ENCODE measurements at places on chromosomes 12 and 14. TPM values are rescaled to one million over a fixed set of nuclear protein-coding genes. Genes with fewer than 3 reads are reported as not detected.

IPO4 gene
- 73.7 TPM for total RNA-seq

KRT2 gene
- not detected for total RNA-seq

TAMALIN gene
- total RNA-seq = 6.4 TPM

GDF3 gene
- not detected for total RNA-seq

ARHGAP9 gene
- total RNA-seq = 101 TPM

CS gene
- 197 TPM for total RNA-seq

LRP1 gene
- total RNA-seq = 1.8 TPM

LAG3 gene
- total RNA-seq = 88.2 TPM

OR4E2 gene
- total RNA-seq = not detected

DNA sequence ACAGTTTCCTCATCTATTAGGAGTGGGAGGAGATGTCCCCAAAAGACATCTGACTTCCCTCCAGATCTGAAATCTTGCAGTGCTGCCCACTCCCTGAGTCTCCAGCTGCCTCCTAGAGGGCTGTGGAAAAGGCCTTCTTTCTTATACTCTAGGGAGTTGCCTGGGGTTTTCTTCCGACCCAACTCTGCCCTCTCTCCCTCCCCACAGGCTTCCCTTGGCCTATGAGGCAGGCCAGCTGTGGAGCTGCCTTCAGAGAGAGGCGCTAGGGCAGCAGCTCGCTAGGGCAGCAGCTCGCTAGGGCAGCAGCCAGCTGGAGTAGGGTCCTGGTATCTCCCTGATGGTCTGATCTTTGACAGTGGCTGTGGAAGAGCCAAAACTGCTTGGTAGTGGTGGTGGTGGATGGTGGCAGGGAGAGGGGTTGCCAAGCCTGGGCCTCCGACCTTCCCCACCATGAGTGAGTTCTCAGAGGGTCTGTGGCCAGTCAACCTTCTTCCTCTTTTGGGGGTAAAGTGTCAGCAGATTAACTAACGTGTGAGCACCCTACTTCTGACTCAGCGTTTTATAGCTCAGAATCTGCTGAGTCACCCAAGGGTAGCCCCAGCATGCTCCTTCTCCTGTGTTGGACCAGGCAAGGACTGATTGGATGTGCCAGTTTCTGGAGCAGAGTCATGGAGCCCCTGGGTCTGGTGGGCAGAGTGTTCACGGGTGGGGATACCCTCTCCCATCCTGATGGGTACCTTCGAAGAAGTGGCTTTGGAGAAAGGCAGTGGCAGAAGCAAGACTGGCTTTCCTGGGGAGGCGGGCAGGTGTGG, 2.3 kb downstream of the SLC48A1 start:
- H3K4me1 ChIP-seq = peaks cover 37% of the 10 kb centered on the region
- H3K4me3 ChIP-seq = peak overlapping the region; percentile 4
- no peaks in the 10 kb centered on the region for H3K27me3 ChIP-seq
- no peak overlapping the region for H3K27ac ChIP-seq
- H3K36me3 ChIP-seq = no peaks in the 10 kb centered on the region
- DNase-seq = no peak

- DNase-seq = no peak
- no peak overlapping the region for H3K4me3 ChIP-seq
- no peaks in the 10 kb centered on the region for H3K36me3 ChIP-seq
- no peaks in the 10 kb centered on the region for H3K27me3 ChIP-seq
These were observed 145.4 kb downstream of the TMTC2 start for GRCh38 chr12:82832096-82832495.

DNA sequence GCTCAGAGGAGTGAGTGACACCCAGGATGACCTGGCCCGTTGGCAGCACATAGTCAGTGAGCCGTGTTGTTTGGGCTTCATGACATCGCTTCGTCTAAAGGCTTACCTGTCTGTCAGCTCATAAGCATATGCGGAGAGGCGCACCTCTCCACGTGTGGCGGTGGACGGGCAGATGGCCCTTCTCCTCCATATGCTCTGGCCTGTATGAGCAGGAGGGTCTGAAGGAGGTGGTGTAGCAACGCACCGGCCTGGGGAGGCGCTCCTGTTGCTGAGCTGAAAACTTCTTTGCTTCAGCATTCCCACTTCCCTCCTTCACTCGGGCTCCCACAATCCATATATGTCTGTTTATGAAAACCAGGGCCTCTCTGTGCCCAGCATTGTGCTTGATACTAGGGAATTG, 186.1 kb downstream of the TSPAN9 start:
- H3K36me3 ChIP-seq = no peaks in the 10 kb centered on the region
- no peaks in the 10 kb centered on the region for H3K27me3 ChIP-seq
- H3K4me3 ChIP-seq = no peak overlapping the region
- no peak for DNase-seq

DNA sequence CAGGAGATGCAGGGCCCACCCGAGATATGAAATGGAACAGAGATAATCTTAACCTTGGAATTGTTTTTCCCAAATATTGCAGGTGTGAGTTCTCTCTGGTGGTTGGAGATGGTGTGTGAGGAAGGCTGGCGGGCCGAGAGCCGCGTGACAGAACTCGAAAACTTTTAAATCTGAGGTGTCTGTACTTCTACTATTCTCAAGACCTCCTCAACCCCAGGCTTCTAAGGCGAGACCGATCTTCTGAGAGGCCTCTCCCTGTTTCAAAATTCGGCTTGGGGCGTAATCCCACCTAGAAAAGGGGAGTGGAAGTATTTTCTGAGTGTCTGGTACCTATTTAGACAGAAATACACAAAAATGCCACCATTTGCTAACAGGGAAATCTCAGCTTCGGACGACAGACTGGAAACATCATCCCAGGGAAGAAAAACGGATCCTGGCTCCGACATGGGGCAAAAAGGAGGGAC, 611 bp downstream of the SARNP start:
- peaks cover 50% of the 10 kb centered on the region for H3K4me1 ChIP-seq
- DNase-seq = no peak
- H3K4me3 ChIP-seq = no peak overlapping the region
- H3K36me3 ChIP-seq = peaks cover 37% of the 10 kb centered on the region
- H3K27me3 ChIP-seq = no peaks in the 10 kb centered on the region
- H3K27ac ChIP-seq = no peak overlapping the region

DNA sequence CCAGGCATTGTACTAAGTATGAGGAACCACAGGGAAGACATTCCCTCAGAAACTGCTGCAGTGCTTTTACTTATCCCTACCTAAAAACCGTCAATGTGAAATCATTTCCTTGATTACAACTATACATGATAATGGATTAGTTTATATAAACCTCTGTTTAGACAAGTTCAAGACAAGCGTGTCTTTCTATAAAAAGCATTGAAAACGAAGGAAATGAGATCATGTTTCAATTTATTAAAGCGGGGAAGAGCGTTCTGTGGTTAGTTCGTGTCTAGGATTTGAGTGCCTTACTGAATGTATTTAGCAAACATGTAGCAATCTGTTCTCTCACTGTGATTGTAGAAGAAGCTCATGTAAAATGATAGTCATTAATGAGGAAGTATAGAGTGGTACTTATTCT, 37.5 kb downstream of the GALC start:
- no peak overlapping the region for H3K27ac ChIP-seq
- no peak overlapping the region for H3K4me3 ChIP-seq
- H3K36me3 ChIP-seq = peaks cover 16% of the 10 kb centered on the region

DNA sequence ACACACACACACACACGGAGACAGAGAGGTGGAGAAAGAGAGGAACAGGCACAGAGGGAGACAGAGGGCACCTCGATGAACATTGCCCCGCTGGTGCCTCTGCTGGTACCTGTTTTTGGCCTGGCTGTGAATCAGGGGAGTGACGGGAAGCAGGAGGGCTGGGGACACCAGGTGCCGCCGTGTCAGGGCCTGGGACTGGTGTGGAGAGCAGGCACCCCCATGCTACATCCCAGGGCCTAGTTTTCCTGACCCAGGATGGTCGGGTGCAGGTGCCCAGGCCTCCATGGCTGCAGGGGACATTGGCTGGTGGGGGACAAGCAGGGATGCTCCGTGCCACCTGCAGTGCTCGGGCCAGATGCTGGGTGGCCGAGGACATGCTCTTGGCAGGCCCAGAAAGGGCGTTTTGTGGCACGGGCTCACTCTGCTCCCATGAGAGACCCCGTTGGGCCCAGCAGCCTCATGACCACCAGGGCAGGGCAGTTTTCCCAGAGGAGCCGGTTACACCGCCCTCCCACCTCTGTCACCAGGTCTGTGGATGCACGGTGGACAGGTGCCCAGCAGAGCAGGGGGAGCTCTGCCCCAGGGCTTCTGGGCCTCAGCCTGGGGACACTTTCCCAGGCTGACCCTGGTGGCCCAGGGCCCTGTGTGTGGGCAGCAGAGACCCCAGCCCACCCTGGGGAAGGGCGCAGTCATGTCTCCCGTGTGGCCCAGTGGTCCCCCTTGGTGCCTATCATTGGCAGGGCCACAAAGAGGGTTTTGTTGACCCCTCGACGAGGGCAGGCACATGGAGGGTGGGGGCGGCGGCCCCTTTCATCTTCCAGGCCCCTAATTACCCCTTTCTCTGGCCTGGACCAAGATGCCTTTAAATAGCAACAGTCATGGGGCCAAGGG, 207.5 kb upstream of the RTL1 start:
- no peaks in the 10 kb centered on the region for H3K4me1 ChIP-seq
- no peak overlapping the region for H3K4me3 ChIP-seq
- H3K27me3 ChIP-seq = no peaks in the 10 kb centered on the region

GRCh38 chr12:101915841-101916240, 38.5 kb downstream of the DRAM1 start:
- peaks cover 2% of the 10 kb centered on the region for H3K4me1 ChIP-seq
- no peak for DNase-seq
- no peaks in the 10 kb centered on the region for H3K36me3 ChIP-seq

GRCh38 chr14:54659365-54659764, 92.4 kb downstream of the SAMD4A start:
- H3K27ac ChIP-seq = no peak overlapping the region
- no peak for DNase-seq

GRCh38 chr14:68444449-68445168, 348.3 kb downstream of the ZFP36L1 start:
- H3K4me1 ChIP-seq = peaks cover 3% of the 10 kb centered on the region
- no peaks in the 10 kb centered on the region for H3K27me3 ChIP-seq
- H3K27ac ChIP-seq = no peak overlapping the region

DNA sequence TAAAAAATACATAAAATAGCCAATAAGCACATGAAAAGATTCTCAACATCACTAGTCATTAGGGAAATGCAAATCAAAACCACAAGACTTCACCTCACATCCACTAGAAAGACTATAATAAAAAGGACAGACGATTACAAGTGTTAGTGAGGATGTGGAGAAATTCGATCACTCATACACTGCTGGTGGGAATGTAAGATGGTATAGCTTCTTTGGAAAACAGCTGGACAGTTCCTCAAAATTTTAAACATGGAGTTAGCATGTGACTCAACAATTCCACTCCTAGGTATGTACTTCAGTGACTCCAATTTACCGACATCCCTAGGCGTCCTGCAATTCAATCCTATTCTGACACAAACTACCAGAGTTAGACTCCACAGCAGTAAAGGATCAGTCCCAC, 13.7 kb downstream of the TRIM9 start:
- no peak for DNase-seq
- no peak overlapping the region for H3K4me3 ChIP-seq

DNA sequence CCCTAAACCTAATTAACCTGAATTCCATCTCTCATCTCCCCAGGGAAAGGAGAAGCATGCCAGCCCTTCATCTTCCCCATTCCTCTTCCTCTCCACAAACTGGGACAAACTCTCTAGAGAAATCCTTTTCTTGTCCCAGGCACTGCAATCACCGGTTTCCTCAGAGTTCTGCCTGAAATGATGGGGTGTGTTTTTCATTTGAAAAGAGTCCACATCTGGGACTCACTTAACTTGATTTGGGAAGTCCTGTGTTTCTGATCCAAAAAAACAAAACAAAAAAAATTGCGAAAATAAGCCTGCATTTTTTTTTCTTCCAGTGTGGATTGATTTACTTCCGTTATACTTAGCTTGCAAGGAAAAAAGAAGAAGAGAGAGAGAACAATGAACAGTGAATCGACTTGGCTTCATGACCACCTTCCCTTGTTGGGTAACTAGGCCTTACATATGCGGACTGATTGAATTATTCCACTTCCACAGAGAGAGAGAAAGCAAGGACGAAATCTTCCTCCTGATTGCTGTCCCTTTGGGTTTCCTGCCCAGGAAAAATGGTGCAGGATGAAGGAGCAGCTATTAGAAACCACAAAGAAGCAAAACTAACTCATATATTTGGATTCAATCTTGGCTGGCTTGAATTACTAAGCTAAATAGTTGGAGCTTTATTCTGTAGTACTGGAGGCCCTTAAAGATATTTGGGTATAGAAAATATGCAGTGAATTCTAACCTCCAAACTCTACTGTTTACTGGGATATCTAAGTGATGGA, 506.2 kb upstream of the TBX3 start:
- H3K4me3 ChIP-seq = no peak overlapping the region
- DNase-seq = no peak
- no peak overlapping the region for H3K27ac ChIP-seq
- H3K27me3 ChIP-seq = no peaks in the 10 kb centered on the region
- H3K4me1 ChIP-seq = no peaks in the 10 kb centered on the region

- no peaks in the 10 kb centered on the region for H3K27me3 ChIP-seq
- no peak overlapping the region for H3K4me3 ChIP-seq
- DNase-seq = no peak
- no peak overlapping the region for H3K27ac ChIP-seq
These were observed 100.5 kb upstream of the LMNTD1 start for GRCh38 chr12:25653487-25654175.

Data from activated CD4-positive, alpha-beta T cell treated with anti-CD3 and anti-CD28 coated beads for 36 hours (primary cell).